ENCODE measurements at places on chromosomes 11 and 22. TPM values are rescaled to one million over a fixed set of nuclear protein-coding genes. Genes with fewer than 3 reads are reported as not detected.

DNA sequence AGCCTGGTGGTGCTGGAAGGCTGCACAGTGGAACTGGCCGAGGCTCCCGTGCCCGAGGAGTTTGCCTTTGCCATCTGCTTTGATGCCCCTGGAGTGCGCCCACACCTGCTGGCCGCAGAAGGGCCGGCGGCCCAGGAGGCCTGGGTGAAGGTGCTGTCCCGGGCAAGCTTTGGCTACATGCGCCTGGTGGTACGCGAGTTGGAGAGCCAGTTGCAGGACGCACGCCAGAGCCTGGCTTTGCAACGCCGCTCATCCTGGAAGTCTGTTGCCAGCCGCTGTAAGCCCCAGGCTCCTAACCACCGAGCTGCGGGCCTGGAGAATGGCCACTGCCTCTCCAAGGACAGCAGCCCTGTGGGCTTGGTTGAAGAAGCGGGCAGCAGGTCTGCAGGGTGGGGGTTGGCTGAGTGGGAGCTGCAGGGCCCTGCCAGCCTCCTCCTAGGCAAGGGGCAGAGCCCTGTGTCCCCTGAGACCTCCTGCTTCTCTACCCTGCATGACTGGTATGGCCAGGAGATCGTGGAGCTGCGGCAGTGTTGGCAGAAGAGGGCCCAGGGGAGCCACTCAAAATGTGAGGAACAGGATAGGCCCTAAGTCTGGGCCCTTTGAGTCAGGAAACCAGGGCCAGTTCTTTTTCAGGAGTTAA is 1.9 kb upstream of the SMDT1 start:
- no peak for DNase-seq

- DNase-seq = no peak
Observed at GRCh38 chr11:128171506-128171905, 415.9 kb downstream of the ETS1 start.

GRCh38 chr22:34763496-34763895 is 302.5 kb upstream of the ISX start:
- no peak for DNase-seq

DNA sequence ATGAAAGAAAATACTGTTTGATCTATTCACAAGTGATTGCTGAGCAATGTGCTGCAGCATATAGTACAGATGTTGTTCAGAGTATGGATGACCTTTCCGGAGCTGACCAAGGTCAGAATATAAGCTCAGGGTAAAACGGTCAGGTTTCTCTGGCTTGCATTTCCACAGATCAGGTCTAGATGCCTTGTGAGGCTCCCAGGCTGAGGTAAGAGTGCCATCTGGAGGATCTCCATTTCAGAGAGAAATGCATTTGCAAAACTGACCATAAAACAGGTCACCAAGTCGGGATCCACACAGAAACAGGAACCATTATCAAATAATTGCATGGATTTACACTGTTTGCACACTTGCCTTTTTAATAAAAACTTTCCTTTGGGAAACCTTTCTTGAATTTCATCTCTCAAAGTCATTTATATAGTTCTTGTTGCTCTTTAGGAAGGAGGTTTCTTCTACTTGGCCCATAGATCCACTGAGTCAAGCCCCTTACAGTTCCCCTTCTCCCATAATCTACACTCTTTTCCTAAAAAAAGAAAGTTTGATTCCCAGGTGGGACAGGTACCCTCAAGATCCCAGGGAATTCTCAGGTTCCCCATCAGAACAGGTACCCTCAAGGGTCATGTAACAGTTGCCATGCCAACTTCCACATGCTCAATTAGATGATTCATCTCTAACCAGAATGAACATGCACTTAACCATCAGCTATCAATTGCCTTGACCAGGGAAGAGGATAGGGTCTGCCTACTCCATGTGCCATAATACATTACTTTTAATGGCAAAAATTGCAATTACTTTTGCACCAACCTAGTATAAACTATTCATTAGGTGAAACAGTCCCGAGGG is 25.0 kb upstream of the TMPRSS5 start:
- DNase-seq = peak; percentile 27

GRCh38 chr22:24393848-24394247 is 33.6 kb upstream of the ADORA2A start:
- DNase-seq = no peak

DNA sequence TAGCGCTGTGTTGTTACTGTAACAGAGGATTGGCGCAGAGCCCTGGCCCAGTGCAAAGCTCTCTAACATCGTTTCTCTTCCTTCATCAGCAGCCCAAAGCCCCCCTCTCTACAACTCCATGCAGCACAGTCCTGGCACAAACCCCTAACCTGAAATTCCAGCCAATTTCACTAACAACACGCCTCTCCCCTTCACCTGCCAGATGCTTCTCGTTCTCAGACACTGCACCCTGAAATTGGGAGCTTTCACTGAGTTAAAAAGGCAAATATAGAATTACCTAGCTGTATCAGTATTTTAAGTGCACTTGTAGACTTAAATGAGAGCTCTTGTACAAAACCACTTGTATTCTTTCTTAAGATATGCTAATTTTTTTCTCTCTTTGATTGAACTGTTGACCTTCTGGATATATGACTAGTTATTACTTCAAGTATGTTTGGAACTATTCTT is 16.3 kb downstream of the GRAP2 start:
- no peak for DNase-seq

DNA sequence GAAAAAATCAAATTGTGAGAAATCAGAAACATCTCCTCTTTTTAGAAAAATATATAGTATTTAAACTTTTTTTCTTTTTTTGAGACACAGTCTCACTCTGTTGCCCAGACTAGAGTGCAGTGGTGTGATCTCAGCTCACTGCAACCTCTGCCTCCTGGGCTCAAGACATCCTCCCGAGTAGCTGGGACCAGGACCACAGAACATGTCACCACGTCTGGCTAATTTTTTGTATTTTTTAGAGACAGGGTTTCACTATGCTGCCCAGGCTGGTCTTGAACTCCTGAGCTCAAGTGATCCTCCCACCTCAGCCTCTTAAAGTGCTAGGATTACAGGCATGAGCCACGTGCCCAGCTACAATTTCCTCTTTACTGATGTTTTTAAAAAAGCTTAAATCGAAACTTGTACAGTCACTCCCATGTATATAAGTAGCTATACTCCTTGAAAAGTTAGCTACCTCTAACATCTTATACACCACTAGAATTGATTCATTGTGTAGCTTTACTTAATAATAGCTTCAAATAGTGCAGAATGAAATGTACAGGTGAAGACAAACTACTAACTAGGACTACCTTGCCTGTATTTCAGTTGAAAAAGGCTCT is 10.3 kb downstream of the EIF4G2 start:
- no peak for DNase-seq

DNA sequence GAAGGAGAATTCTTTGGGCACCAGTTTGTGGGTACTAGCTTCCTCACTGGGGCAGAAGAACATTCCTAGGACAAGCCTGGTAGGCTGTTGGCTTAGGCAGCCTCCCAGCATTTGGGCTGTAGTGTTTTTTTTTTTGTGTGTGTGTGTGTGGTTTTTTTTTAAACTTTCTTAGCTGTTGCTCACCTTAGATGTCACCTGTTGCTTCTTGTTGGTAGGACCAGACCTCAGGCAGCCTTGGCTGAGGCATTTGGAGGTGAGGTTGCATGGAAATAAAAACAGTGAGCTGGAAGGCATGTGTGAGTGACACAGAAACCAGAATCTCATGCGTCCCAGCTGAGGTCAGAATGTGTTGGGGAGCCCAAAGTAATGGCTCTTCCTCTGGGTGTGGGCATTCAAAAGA is 21.3 kb downstream of the AMPD3 start:
- no peak for DNase-seq

DNA sequence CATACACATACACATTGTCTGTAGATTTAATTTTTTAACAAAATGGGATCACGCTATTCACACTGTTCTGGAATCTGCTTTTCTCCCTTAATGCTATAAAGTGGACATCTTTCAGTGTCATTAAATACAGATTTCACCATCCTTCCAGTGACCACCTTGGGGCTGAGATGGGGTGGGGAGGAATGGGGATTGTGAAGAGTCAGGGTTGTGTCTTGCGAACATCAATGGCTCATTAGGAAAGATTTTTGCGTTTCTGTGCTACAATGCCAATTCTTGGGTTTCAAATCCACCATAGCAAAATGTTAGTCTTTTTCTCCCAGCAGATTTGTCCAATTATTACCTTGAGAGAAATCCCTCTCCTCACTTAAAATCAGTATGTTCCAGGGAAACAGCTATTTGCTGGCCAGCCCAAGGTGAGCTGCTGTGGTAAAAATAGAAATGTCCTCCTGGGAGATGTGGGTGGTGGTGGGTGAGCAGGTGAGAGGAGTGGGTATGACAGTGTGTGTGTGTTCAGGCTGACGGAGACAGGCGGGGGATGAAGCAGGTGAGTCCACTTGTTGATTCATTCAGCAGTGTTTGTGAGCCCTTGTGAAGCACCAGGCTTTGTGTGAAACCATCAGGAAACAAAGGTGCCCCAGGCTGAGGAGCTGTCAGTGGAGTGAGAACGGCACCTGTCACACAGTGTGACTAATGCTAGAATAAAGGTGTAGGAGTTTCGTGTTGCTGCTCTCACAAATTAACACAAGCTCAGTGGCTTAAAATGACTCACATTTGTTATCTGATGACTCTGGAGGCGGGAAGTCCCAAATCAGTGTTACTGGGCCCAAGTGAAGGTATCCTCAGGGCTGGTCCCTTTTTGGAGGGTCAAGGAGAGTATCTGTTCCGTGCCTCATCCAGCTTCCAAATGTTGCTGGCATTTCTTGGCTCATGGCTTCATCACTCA is 1.7 kb upstream of the CBX6 start:
- no peak for DNase-seq

- no peak for DNase-seq
Observed at GRCh38 chr11:71112990-71113389, 139.4 kb downstream of the SHANK2 start.

- DNase-seq = no peak
Observed at GRCh38 chr11:34644669-34645406, 23.9 kb downstream of the EHF start.

GRCh38 chr11:88318017-88318416 is 19.5 kb downstream of the CTSC start:
- DNase-seq = no peak

- DNase-seq = no peak
Observed at GRCh38 chr11:118086913-118087768, at the start of gene SMIM35. TSS of gene SMIM35 (minus strand) at chr11:118086963. CDS start at chr11:118086757, 206 bp downstream.

- DNase-seq = no peak
Observed at GRCh38 chr11:118442301-118442700, 6.0 kb downstream of the KMT2A start.

GRCh38 chr11:59559886-59560285 is 48.5 kb downstream of the OR4D9 start:
- no peak for DNase-seq

GRCh38 chr11:69123593-69124545 is 31.9 kb upstream of the SMIM38 start:
- DNase-seq = no peak

- DNase-seq = no peak
Observed at GRCh38 chr11:35142481-35143075, 3.6 kb downstream of the CD44 start.

DNA sequence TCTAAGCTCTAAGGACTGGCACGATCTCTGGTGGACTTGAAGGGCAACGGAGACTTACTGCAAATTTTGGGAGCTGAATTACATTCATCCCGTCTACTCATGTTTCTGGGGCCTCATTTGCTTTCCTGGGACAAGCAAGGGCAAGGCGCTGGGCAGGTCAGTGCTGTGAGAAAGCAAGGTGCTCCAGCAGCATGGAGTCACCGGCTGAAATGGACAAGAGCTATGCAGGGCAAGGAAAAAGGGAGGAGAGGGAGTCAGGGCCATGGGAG is 25.6 kb downstream of the FLI1 start:
- DNase-seq = no peak

DNA sequence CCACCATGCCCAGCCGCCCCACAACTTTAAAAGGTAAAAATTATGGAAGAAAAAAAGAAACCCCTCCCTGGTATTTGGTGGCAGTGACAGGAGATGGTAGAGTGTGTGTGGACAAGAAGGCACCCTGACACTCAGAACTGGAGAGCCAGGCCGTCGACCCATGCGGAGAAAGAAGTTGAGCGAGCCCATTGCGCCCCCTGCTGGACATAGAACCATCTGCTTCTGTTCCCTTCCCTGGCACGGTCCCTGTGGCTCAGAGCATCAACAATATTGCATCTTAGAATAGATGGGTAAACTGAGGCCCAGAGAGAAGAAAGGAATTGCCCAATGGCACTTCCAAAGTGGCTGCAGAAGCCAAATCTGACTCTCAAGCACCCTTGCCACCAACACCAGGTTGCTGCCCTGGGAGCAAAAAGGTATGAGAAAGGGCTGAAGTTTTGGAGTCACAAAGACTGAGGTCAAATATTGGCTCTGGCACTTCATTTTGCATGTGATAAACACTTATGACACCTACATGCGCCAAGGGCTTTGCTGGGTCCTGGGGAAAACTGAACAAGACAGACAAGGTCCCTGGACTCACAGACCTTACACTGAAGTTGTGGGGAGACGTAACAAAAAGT is 8.6 kb downstream of the MRPL11 start:
- peak; percentile 69 for DNase-seq

SAA2 gene
- total RNA-seq = 0.31 TPM

OR2AT4 gene
- total RNA-seq = not detected

OR5D13 gene
- total RNA-seq = not detected

NNMT gene
- total RNA-seq = not detected

SLN gene
- 8.3 TPM for total RNA-seq

LIPT2 gene
- total RNA-seq = 3.1 TPM

RPUSD4 gene
- total RNA-seq = 37.1 TPM

SLC22A8 gene
- 1.2 TPM for total RNA-seq

LZTR1 gene
- total RNA-seq = 49.3 TPM

KMT2A gene
- total RNA-seq = 55.4 TPM

ASPHD2 gene
- total RNA-seq = 18.4 TPM

PANX3 gene
- not detected for total RNA-seq

GGTLC3 gene
- total RNA-seq = not detected

All from occipital lobe (tissue), 3 donors.